ENCODE measurements at places on chromosomes 6 and 20.

- DNase-seq = no peak
Measured at GRCh38 chr20:25242231-25242630, 5.7 kb upstream of the PYGB start.

DNA sequence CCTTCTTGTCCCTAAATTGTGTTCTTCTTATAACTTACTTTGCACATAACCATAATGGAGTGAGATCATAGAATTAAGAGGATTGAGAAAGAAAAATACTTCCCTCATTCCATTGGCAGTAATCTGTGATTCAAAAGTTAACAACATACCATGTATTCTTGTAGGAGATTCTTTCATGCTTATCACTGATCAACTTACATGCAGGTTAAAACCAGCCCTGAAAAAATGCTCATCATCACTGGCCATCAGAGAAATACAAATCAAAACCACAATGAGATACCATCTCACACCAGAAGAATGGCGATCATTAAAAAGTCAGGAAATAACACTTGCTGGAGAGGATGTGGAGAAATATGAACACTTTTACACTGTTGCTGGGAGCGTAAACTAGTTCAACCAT is 36.5 kb upstream of the GFRAL start:
- no peak for DNase-seq

DNA sequence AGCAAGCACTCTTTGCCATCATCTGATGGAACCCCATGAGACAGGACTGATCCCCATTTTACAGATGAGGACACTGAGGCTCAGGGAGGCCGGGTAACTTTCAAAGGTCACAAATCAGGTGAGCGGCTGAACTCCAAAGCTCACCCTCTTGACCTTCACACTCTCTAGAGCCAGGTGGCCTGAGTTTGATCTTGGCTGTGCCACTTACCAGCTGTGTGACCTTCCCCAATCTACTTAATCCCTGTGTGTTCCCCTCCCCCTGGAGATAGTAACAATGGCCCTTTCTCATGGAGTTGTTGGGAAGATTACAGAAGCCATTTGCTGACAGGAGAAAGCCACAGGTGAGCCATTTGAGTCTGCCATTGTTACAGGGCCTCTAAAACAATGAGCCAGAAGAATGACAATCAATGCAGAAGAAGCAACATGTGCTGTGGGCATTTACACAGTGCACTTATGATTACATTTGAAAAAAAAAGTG is 34.5 kb downstream of the BMP7 start:
- no peak for DNase-seq

- no peak for DNase-seq
Measured at GRCh38 chr20:10297684-10298240, 79.1 kb downstream of the SNAP25 start.

GRCh38 chr20:44219170-44219730 is 8.7 kb upstream of the OSER1 start:
- no peak for DNase-seq

DNA sequence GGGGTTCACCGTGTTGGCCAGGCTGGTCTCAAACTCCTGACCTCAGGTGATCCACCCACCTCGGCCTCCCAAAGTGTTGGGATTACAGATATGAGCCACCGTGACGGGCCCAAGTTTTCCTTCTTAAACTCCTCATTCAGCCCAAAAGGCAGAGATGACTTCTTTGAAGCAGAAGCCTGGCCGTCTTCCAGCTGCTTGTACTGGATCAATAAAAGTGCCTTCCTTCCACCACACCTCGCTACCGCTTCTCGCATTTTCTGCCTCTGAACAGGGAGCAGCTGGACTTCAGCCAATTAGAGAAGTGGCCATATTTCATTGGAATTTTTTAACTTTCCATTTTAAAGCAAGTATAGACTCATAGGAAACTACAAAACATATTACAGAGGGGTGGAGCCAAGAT is 241.1 kb downstream of the PREX1 start:
- DNase-seq = no peak

DNA sequence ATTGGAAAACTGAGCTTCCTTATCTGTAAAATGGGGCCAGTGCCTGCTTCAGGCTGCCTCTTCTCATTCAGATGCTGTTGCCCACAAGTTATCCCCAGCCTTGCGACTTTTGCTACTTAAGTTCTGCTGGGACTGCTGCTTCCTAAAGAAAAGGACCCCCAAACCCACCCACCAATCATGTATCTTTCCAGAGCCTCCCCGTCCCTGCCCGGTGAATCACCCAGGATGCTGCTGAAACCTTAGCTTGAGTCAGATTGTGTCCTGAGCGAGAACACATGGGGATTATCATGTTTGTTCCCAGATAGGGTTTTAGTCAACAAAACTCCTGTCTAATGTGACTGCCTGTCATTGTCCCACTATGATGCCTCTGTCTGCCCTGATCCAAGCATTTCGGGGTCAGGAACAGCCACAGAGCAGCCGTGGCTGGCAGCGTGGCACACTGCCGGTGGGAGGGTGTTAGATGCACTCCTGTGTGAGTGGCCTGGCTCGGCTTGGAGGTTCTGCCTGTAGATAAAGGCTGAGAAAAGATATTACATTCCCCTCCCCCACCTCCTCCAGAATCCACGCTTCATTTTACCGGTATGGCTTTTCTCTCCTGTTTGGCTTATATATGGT is 79.9 kb downstream of the TOX2 start:
- DNase-seq = no peak

DNA sequence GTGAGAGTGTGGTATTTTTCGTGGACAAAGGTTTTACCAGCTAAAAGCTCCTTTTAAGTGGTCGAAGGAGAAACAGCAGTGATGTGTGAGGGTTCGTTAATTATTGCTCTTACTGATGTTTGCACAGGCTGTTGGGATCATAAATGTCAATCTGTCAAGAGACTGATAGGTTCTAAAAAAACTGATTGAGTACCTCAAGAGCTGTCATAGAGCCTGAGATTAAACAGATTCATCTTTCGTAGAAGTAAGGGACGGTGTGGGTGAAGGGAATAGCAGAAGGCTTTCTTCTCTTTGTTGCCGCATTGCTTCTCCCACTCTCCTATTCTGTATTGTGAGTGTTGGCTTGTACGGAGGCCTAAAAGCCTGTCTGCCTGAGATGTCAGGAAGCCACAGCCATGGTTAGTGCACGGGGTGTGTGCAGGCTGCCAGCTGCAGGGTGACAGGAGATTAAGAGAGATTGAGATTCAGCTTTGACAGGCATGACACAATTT is 291.0 kb downstream of the ZFAND3 start:
- no peak for DNase-seq

DNA sequence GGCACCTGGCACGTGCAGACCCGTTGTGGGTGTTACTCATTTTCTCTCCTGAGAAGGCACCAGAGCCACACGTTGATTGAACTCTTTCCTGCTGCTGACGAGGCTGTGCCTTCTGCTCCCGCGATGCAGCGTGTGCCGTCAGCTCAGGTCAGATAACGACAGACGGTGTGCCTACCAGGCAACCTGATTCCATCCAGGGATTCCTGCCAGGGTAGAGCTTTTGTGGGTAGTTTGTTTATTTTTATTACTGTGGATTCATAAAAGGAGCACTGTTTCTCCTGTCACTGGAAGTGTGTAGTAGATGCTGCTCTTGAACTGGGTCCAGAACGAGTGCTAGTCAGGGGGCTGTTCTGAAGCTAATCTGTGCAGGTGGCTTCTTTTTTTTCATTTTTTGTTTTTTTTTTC is 20.7 kb downstream of the PRPF6 start:
- DNase-seq = no peak

- no peak for DNase-seq
Measured at GRCh38 chr6:81929828-81930227, 177.3 kb upstream of the TENT5A start.

DNA sequence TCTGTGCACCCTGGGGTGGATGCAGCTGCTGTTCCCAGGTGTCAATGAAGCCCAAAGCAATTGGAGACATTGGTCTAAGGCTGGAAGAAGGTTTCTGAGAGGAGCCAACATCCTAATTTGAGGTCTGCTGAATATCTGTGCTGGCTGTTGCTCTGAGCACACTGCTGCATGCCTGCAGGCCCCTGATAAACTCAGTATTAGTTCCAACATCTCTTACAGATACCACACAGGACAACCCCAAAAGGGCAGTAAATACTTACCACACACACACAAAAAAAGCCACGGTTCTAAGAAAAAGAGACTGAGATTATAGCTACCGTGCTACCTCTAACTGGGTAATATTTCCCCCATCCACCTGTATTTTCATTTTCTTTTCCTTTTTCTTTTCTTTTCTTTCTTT is 164.3 kb upstream of the SOX4 start:
- DNase-seq = no peak

DNA sequence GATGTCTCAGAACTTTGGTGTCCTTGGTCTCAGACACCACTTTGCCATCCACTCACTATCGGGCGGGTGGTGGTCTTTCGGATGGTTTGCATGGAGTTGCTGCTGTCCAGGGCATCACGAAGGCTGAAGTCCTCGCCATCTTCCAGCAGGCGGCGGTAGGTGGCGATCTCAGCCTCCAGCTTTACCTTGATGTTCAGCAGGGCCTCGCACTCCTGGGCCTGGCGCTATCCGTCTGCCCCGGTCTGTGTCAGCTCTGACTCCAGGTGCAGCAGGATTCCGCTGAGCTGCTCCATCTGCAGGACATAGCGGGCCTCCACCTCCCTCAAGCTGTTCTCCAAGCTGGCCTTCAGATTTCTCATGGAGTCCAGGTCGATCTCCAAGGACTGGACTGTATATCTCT is 36.0 kb downstream of the ZNF311 start:
- no peak for DNase-seq

- DNase-seq = no peak
Measured at GRCh38 chr6:105178636-105179035, 1.2 kb downstream of the POPDC3 start.

DNA sequence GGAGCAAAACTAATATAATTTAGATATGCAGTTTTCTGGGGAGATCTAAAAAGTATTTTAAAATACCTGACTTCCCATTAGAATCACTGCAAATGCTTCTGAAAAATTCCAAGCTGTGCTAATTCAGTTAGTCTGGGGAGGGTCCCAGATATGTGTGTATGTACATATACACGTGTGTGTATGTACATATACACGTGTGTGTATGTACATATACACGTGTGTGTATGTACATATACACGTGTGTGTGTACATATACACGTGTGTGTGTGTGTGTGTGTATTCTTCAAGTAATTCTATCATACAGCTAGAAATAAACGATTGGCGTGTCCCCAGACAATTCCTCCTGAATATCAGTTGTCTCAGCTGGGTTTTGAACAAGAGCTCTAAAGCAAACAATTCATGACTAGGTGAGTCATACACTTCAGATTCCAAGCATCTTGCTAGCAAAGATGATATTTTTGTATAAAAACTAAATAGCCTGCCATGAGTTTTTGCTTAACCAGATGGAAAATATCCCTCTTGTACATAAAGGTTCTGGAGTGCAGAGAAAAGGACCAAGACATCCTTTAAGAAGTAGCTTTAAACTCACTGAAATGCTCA is 58.2 kb downstream of the SPACA1 start:
- no peak for DNase-seq

DNA sequence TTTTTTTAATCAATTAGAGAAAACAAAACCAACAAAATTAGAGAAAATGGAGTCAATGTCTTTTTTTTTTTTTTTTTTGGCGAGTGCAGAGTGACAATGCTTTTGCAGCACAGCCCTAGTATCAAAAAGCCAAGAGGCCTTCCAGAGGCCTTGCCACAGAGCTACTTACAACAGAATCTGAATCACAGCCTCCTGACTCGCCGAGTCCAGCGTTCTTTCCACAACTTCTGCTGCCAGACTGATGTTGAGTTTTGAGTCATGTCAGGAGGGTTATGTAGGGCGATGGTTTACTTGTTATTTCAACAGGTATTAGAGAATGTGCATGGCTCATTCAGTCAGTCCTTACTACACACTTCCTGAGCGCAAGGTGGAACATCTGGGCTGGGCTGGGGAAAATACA is 88.6 kb downstream of the FNDC1 start:
- no peak for DNase-seq

DNA sequence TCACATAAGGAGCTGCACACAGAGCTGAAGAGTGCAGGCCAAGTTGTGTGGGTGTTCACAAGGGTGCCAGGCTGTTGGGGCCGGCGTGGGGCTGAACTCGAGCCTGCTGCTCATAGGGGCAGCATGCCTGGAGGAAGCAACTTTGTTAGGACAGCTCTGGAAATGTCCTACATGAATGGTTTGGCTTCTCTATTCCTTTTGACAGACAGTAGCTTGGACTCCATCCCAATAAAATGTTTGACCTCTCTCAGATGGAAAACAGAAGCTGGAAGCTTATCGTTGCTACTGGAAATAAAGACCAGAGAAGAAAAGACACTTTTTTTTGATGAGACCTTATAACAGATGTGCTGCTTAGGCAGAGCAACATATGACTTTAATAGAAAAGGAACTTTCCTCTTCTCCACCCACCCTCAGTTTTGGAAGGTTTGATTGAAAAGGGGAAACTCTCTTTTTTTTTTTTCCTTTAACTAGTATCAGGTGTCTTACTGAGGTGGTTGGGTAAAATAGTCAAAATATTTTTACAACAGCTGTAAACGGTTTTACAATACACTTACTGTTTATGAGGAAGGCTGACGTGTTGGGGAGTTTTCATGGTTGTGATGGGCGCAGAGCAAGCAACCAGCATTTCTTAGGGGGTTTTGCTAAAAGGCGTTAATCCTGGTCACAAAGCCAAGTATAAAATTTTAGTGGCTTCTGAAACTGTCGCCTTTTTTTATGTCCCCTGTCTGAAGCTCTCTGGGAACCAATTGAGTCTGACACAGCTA is 80.7 kb upstream of the EEF1E1 start:
- no peak for DNase-seq

DNA sequence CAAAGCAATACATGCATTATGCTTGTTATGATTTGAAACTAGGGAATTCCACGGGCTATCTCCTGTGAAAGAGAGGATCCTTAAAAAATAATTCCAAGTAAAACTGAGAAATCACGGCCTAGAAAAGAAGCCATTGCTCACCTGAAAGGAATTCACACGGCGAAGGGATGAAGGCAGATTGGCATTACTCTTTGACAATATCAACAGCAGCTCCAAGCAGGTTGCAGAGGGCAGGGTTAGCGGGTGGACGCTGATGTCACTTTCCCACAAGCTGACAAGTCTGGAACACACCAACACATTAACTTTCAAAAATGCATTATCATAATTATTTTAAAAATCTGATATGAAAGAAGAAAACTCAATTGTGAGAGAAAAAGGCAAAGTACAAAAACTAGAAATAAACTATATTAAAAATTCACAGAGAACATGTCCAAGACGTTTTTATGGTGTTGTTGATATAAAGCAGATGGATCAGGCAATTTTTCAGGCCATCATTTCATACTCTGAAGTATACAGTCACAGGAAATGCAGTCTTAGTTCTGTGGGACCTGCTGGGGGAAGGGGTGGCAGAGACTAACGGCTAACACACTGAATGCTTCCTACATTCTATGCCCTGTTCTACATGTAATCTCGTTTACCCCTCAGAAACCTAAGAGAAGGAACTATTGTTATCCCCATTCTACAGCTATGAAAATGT is 108.3 kb downstream of the UBE3D start:
- DNase-seq = no peak

Measured in stimulated activated CD8-positive, alpha-beta memory T cell treated with anti-CD3 and anti-CD28 coated beads, Interleukin-4, amount 100 ng/mL, for 24 hours (primary cell).